ENCODE measurements at places on chromosomes 7 and 10.

DNA sequence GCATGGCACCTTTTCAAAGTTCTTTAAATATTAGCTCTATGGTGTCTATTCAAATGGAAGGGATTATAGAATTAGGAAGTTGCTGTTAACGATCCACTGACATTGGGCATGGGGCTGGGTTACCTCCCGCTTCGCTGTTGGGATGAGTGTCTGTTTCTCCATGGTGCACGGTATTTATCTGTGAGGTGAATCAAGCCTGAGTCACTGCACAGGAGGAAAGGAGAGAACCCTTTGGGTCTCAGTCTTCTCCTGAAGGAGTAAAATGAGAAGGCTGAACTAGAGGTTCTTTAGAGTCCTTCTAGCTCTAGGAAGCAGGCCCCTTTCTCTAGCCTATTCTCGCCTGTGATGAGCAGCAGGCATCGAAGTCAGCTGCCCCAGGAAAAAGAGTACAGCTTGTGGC is 7.3 kb downstream of the JCAD start:
- DNase-seq, result no peak

DNA sequence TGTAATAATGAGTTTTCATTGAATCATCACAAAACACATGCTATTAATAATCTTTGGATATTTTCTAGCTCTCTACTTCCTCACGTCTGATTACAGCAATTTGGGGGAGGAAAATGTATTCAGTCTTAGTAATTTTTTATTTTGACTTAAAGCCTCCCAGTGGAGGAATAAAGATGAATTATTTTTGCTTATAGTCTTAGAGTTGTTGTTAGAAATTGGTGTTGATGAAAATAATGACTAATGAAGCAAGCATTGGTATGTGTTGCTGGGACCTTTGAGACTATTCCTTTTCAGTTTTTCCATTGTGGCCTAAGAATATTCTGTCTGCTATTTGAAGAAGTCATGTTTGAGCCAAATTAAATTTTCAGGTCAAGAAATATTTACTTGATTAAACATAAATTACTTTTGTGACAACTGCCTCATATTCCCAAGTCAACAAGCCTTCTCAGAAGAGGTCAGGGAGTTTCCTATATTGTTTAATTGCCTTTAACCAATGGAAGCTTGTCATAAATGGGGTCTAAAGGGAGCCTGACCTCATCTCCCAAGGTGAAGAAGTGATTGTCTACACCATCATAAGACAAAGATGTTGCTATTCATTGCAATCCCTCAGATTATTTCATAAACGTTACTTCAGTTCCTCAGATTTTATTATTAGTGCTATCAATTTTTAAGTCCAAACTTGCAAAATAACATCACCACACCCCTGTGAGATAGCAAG is 90.0 kb downstream of the ST7 start:
- DNase-seq, result no peak

- DNase-seq, result no peak
Measured at GRCh38 chr7:28973591-28973990, 15.5 kb upstream of the TRIL start.

DNA sequence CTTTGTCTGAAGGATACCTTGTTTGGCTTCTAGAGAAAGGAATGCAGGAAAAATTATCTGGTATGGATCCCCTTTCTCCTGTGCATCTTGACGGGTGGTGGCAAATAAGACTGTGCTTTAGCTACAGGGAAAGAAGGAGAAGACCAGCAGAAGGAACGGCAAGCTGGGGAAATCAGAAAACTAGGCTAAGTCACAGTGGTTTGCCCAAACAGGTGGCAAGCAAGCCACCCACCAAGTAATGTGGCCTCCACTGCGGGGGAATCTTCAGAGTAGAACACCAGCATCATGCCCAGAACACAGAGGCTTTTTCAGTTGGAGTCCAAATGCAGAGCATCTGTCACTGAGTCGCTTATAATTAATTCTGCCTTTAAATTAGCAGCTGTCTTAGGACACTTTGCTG is 282.8 kb downstream of the PHF14 start:
- DNase-seq, result no peak

- DNase-seq, result no peak
Measured at GRCh38 chr10:16745061-16745460, 72.2 kb downstream of the RSU1 start.

GRCh38 chr10:88728107-88728763 is 22.2 kb downstream of the LIPK start:
- DNase-seq, result no peak

GRCh38 chr10:124174071-124174566 is 80.7 kb upstream of the CHST15 start:
- DNase-seq, result no peak
